ENCODE measurements at places on chromosomes 5 and 9.

DNA sequence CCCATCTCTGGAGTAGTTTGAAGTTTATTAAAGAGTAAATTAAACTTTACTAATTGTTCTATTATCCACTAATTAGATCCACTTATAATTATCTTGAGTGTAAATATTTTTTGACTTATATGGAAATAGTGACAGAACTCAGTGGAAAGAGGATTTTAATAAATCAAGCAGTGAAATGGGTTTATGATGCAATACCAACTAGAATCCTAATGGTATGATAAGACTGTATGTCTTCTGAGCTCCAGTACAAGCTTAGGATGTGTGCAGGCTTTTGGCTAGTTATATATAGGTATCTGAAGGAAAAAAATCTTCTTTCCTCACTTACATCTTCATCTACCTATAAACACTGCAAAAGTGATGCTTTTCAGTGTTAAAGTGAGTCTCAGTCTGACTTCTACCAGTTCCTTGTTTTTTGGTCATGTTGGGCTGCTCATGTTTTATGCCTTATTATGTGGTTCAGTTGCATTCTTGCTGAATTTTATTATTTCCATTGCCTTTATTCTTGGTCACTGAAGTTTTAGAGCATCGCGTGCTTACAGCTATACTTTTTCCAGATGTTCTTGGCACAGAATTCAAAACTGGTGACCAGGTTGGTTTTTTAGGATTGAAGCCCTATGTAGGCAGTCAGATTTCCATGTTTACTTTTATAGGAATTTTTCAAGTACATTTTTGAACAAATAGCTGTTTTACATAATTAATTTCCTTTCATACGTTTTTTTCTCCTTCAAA lies 30.5 kb downstream of the XRCC4 start:
- peak; percentile 21 for DNase-seq

- no peak for DNase-seq
These were observed 15.3 kb upstream of the NTNG2 start for GRCh38 chr9:132146575-132146974.

DNA sequence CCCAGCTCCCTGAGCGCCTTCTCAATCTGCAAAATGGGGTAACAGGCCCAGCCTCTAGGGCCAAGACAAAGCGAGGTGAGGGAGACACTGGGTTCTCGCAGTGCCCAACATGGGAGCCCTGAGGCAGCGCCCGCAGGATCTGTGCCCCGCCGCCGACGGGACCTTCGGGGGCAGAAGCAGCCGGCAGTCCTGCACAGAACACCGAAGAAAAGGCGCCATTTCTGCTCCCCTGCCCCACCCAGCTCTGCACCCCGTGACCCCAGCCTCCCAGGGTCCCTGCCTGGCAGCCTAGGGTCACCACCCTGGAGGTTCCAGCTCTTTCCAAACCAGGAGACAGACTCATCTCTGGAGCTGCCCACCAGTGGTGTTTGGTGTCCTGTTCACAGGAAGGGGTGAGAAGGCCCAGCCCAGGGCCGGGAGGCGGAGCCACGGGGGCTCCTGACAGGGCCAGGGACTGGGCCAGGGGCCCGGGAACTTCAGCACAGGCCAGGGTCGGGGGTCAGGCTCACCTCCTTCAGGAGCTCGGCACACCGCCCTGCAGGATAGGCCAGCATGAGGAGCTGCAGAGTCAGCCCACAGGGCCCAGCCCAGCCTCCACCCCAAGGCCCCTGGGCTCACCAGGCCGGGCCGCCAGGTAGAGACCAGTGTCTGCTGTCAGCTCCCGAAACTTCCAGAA lies 3.3 kb downstream of the LCN8 start:
- DNase-seq = no peak

DNA sequence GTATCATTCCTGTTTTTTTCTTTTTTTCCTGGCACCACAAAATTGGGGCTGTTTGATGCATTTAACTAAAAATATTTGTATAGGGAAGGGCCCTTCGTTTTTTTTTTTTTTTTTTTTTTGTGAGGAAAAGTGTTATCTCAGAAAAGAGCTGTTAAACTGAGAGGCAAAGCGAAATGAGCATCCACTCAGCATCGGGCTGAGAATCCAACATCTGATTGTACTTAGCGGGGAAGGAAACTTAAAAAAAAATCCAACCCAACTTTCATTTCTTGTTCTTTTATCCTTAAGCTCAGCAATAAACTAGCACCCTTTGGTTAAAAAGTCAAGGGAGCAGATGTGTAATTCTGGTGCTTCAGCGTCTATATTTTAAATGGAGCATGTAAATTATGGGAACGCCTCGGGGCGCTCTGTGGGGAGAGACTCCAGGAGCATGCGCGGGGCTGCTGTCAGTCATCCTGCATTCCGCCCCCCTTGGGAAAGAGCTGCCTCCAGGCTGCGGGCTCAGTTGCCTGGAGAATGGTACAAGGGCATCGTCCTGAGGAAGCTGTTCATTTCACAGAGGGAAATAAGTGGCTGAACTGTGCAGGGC lies 33.3 kb downstream of the DMRT2 start:
- peak; percentile 10 for DNase-seq

DNA sequence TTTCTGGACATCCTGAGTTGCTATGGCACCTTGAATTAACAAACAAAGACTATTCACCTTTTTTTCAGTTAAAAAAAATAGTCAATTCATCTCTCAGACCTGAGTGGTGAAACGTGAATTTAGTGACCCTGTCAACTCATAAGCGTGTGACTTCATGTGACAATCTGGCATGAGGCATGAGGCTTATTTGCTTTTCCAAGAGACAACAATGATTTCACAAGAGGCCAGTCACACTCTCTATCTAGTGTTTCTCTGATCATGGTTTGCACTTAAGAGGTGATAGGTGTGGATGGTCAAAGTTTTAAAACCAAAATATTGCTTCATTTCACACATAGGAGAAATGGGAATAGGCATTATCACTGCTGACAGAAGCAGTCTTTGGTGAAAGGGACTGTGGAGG lies 559.6 kb upstream of the ACO1 start:
- no peak for DNase-seq

DNA sequence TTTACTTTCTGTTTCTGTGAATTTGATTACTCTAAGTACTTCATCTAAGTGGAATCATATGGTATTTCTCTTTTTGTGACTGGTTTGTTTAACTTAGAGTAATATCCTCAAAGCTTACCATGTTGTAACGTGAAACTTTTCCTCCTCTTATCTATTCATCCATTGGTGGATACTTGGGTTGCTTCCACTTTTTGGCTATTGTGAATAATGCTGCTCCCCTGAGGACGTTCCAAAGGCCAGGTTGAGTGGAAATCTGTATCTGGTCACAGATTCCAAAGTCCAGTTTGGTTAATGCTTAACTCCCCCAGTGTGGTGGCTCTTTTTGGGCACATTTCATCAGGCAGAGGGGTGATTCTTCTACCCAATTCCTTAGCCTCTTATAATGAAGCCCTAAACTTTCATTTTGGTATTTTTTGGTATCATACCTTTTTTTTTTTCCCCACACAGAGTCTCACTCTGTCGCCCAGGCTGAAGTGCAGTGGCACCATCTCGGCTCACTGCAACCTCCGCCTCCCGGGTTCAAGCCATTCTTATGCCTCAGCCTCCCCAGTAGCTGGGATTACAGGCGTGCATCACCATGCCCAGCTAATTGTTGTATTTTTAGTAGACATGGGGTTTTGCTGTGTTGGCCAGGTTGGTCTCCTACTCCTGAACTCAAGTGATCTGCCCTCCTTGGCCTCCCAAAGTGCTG lies 65.4 kb downstream of the CMYA5 start:
- no peak for DNase-seq

DNA sequence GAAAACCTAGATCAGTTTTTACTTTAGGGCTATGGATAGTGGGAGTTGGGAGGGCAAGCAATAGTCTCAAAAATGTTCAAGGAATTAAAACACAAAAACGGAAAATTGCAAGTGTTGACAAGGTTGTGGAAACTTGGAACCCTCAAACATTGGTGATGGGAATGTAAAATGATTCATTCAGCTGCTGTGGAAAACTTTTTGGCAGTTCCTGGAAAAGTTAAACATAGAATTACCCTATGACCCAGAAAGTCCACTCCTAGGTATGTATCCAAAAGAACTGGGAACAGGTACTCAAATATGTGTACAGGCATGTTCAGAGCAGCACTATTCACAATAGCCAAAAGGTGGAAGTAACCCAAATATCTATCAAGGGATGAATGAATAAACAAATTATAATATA lies 1.2 kb upstream of the MSANTD3 start:
- no peak for DNase-seq

DNA sequence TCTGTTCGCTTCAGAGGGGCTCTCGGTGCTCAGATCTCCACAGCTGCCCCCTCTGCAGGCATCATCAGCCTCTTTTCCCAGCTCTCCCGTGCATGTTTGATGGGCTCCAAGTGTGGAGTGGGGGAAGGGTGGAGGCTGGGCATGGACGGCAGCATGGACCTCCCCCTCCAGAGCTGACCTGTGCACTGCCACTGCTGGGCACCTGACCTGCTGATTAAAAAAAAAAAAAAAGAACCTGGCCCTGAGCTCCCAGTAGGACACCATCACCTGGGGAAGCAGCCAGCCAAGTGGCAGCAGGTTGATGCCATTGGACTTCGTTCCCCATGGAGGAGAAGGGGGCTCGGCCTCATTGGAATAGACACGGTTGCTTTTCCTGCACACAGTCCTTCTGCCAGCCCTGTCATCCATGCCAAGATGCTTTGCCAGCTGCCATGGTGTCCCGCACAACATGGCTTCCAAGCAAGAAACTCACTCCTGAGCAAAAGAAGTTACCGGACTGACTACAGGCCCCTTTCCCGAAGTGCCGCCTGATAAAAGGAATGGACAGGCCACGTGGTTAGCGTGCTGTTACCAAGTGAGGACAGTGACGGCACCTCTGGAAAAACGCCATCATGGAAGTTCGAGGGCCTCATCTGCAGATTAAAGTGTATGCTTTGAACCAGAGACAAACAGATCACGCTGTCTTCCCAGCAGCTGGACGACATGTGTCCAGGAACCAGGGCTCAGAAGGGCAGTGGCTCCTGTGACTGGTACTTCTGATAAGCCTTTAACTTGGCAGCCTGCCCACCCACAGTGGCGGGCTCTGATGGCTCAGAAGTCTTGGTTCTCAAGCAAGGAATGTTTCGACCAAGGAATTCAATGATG lies 14.7 kb upstream of the BRD3OS start:
- no peak for DNase-seq

DNA sequence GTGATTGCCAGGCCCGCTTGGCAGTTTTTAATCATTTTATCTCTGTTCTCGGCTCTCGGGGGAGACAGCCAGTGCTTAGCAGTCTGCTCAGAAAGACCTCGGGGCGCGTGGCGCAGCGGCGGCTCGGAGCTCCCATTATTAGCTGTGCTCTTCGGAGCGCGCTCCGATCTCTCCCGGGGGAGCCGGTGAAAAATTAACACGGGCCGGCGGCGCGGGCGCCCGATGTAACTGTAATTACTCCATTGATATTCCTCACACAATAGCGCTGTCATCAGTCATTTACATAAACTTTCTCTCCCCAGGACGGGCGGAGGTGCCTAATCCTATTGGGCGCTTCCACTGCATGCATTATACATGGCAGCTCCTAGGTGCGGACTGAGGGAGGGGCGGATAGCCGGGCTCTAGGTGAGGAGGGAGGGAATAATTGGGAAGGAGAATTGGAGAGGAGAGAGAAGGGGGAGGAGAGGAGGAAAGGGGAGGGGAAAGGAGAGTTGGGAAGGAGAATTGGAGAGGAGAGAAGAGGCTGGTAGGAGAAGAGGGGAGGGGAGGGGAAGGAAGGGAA lies 24.9 kb downstream of the LMX1B start:
- DNase-seq = no peak

GRCh38 chr9:91255327-91255726 lies 106.4 kb downstream of the AUH start:
- DNase-seq = peak; percentile 74

DNA sequence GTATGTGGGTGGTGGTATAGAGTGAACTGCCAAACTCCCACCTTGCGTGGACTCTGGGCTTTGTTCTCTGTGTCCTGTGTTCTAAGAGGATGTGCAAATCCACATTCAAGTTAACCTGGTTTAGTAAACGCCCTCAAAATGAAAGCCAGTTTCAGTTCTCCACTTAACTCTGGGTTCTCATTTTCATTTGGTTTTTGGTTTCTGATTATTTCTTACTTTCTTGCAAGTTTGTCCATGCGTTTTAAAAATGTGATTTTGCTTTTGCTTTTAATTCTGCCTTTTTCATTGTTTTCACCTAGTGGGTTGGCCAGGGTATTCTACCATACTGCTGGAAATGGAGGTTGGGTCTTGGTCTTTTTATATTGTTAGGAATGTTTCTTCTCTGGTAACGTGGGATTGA lies 38.2 kb downstream of the GALNT10 start:
- no peak for DNase-seq

GRCh38 chr9:135563039-135563476 lies 1.5 kb downstream of the PAEP start:
- no peak for DNase-seq

DNA sequence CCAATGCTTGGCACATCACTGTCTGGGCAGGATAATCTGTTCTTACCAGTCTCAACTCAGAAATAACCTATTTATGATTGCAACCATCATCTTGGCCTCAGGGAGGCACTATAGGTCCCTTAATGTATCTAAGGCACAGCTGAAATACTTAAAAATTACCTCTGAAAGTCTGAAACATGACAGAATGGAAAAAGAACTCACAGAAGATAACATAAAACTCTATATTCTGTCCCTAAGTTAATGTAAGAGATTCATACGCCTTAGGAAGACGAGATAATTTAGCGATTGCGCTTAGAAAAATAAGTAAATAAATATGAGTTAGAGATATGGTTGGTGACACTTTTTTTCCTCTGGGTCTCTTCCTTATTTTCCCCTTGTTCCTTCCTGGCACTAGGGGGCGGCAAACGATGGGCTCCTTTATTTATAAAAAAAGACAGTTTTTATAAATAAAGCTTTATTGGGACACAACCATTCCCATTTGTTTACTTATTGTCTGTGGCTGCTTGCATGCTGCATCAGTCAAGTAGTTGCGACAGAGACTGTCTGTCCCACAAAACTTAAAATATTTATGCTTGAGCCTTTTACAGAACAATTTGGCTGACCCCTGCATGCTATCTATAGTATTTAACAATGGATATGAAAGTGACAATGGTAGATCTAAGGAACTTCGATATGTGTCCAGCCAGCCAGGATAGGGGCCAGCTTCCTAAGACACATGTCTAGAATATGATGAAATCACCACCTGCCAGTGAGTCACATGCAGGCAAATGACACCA lies 79.6 kb downstream of the PDE4D start:
- peak; percentile 43 for DNase-seq

GRCh38 chr5:54563083-54563761 lies 45.7 kb downstream of the SNX18 start:
- no peak for DNase-seq

GRCh38 chr5:11104651-11105112 lies 343.6 kb upstream of the DAP start:
- no peak for DNase-seq

DNA sequence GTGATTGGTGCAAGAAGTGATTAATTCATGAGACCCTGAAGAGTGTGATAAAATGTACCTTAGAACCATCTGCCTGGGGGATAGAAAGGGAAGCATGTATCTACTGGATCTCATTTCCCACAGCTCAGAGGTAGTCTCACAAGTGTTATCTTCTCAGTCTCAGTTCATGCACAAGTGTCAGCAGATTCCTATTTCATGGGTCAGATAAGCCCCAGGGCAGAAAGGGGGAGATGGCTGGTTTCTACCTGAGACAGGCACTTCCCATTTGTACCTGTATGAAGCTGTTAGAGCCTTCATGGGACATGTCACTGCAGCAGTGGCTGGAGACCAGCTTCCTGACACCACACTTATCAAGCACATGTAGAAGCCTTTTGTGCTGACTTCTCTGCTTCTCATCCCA lies 45.6 kb upstream of the SMIM15 start:
- no peak for DNase-seq
